ENCODE measurements at places on chromosomes 11 and 22.

GRCh38 chr11:94593030-94593429, 25.9 kb downstream of the PIWIL4 start:
- no peak for DNase-seq

- no peak for DNase-seq
Measured at GRCh38 chr22:20039683-20040325, 18.9 kb downstream of the TANGO2 start.

DNA sequence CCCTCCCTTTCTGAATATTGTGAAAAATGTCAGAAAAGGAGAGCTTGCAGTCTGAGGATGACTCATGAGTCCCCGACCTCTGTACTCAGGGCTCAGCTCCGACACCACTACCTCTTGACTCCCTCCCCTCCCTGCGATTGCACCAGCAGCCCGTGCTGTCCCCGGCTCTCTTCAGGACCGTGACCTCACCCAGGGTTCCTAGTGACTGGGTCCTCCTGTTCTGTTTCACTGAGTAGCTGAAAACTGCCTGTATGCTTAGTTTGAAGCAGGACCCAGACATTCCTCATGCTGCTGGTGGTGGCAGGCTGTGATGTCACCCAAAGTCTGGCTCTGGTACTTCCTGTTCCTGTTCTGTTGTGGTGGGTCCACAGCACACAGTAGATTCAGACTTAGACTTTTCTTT, 11.7 kb downstream of the PHRF1 start:
- peak; percentile 94 for DNase-seq

DNA sequence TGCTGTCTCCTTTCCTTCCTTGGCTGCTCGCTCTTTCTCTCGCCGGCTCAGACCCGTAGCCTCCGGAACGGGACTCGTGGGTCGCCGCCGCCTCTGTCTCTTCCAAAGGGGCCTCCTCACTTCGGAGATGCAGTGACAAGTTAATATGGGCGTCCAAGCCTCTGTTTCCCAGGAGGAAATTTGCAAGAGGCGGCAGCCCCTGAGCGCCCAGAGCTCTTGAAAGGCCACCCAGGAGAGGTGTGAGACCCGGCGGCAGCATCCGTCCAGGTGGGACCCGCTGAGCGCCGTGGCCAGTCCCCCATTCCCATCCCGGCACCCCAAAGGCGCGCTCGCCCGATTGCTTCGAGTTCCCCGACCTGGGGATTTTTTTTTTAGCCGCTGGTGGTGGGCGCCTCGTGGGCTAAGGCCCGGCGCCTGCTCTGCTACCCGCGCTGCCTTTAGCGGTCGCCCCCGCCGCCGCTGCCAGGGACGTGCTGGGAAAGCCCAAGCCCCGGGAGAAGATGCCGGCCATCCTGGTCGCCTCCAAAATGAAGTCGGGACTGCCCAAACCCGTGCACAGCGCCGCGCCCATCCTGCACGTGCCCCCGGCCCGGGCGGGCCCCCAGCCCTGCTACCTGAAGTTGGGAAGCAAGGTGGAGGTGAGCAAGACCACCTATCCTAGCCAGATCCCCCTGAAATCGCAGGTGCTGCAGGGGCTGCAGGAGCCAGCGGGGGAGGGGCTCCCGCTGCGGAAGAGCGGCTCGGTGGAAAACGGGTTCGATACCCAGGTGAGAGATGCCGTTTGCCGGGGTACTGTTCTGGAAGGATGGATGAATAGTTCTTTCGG, 772 bp downstream of the NAV2 start:
- no peak for DNase-seq

- no peak for DNase-seq
Measured at GRCh38 chr11:12079726-12080556, 30.4 kb upstream of the MICAL2 start.

GRCh38 chr11:17748044-17748443, 13.5 kb downstream of the KCNC1 start:
- no peak for DNase-seq

DNA sequence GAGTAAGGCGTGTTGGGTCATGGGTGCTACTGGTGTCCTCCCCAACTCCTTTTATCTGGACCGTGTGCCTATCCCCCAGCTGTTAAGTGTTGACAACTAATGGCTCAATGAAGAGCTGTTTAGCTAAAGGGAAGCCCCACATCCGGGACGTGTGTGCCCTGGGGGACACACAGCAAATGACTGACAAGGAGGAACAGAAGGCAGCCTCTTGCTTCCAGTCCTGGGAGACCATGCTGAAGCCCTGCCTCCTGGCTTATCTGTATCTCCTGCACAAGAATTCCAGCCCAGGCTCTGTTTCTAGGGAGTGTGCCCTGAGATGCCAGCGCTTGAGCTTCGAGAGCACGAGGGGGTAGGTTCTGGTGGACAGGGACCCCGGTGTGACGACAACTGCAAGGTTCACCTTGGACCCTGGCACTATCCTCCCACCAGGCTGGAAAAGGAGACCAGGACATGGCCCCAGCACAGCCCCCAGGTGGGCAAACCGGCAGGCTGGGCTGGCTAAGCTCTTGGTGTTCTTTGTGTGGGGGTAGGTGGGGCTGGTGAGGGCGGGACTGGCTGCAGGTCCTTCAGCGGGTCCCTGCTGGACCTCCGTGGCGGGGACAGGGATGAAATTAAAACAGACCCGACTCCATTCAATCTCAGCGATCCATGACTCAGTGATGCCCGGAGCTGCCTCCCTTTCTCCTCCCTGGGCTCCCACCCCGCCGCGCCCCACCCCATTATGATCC, 21.0 kb downstream of the ASCL2 start:
- DNase-seq = no peak

Data from inflammatory macrophage (primary cell).